T-helper 17 cell (primary cell): ENCODE measurements at places on chromosomes 12 and 14.

- H3K4me3 ChIP-seq: no peak overlapping the region
- peaks cover 5% of the 10 kb centered on the region for H3K27me3 ChIP-seq
- no peak for DNase-seq
- no peaks in the 10 kb centered on the region for H3K36me3 ChIP-seq
- H3K27ac ChIP-seq: no peak overlapping the region
- no peaks in the 10 kb centered on the region for H3K4me1 ChIP-seq
These were observed 1423.6 kb downstream of the AACS start for GRCh38 chr12:126488806-126489205.

GRCh38 chr14:101947577-101947903 lies 16.8 kb upstream of the DYNC1H1 start:
- peak overlapping the region; percentile 98 for H3K27ac ChIP-seq
- peaks cover 40% of the 10 kb centered on the region for H3K27me3 ChIP-seq
- H3K4me3 ChIP-seq: peak overlapping the region; percentile 95
- peaks cover 13% of the 10 kb centered on the region for H3K4me1 ChIP-seq

- no peaks in the 10 kb centered on the region for H3K27me3 ChIP-seq
- no peak overlapping the region for H3K4me3 ChIP-seq
- no peak overlapping the region for H3K27ac ChIP-seq
- no peak for DNase-seq
- no peaks in the 10 kb centered on the region for H3K36me3 ChIP-seq
- no peaks in the 10 kb centered on the region for H3K4me1 ChIP-seq
These were observed 326.3 kb downstream of the BMP4 start for GRCh38 chr14:53630336-53630735.

- H3K27me3 ChIP-seq: no peaks in the 10 kb centered on the region
- H3K36me3 ChIP-seq: no peaks in the 10 kb centered on the region
- no peaks in the 10 kb centered on the region for H3K4me1 ChIP-seq
These were observed 439.3 kb upstream of the FLRT2 start for GRCh38 chr14:85090681-85091080.

GRCh38 chr12:18706798-18707197 lies 31.0 kb downstream of the PLCZ1 start:
- DNase-seq: no peak
- no peaks in the 10 kb centered on the region for H3K4me1 ChIP-seq
- H3K36me3 ChIP-seq: no peaks in the 10 kb centered on the region
- H3K4me3 ChIP-seq: no peak overlapping the region

GRCh38 chr14:93375673-93376156 lies 28.7 kb downstream of the COX8C start:
- DNase-seq: no peak
- H3K36me3 ChIP-seq: no peaks in the 10 kb centered on the region
- H3K4me3 ChIP-seq: no peak overlapping the region
- no peak overlapping the region for H3K27ac ChIP-seq

- H3K4me3 ChIP-seq: no peak overlapping the region
- no peak for DNase-seq
- peaks cover 5% of the 10 kb centered on the region for H3K4me1 ChIP-seq
These were observed 33.8 kb upstream of the TSPAN9 start for GRCh38 chr12:3043406-3043805.

DNA sequence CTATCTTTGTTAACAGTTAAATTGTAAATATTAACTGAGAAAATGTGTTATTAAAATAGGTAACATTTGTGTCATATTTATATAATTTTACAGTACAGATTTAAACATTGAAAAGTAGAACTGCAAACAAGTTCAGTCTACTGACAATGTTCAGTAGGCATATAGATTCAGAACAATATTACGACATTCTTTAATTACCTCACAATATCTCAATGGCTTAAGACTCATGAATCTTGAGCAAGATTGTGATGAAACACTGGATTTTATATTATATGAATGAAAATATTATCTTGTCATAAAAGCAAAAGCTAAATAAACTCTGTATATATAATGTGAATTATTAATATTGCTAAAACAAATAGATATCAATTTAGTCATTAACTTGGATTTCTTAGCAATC lies 194.9 kb downstream of the ADAMTS20 start:
- H3K27ac ChIP-seq: no peak overlapping the region
- H3K27me3 ChIP-seq: no peaks in the 10 kb centered on the region
- no peaks in the 10 kb centered on the region for H3K36me3 ChIP-seq
- DNase-seq: no peak
- H3K4me3 ChIP-seq: no peak overlapping the region
- no peaks in the 10 kb centered on the region for H3K4me1 ChIP-seq

GRCh38 chr12:116133149-116133548 lies 144.3 kb downstream of the MED13L start:
- DNase-seq: no peak
- peaks cover 39% of the 10 kb centered on the region for H3K4me1 ChIP-seq
- no peak overlapping the region for H3K4me3 ChIP-seq
- H3K27ac ChIP-seq: peak overlapping the region; percentile 86
- no peaks in the 10 kb centered on the region for H3K27me3 ChIP-seq
- no peaks in the 10 kb centered on the region for H3K36me3 ChIP-seq

- H3K4me1 ChIP-seq: peaks cover 4% of the 10 kb centered on the region
- H3K27ac ChIP-seq: no peak overlapping the region
- DNase-seq: no peak
- peaks cover 41% of the 10 kb centered on the region for H3K27me3 ChIP-seq
- peaks cover 4% of the 10 kb centered on the region for H3K36me3 ChIP-seq
- H3K4me3 ChIP-seq: no peak overlapping the region
These were observed 30.0 kb upstream of the ANP32D start for GRCh38 chr12:48442179-48442847.

GRCh38 chr12:97813301-97813700 lies 350.7 kb downstream of the RMST start:
- H3K4me1 ChIP-seq: no peaks in the 10 kb centered on the region
- H3K27ac ChIP-seq: no peak overlapping the region
- H3K36me3 ChIP-seq: no peaks in the 10 kb centered on the region
- H3K4me3 ChIP-seq: no peak overlapping the region

DNA sequence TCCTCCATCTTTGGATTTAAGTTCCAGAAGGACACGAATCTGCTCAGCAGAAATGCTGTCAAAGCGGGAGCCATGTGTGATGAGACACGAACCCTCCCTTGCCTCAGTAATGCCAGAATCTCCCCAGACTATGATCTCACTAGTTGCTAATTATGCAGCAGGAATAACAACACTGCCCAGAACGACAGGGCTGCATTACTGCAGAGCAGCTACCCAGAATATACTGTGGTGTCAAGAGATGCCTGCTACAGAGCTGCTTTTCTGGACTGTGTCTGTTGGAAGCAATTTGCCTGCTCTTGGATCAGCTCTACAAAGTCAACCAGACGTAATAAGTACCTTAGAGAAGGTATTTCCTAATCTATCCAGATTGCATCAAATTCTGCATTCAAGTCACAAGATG lies 5.5 kb downstream of the CSRNP2 start:
- no peak overlapping the region for H3K27ac ChIP-seq
- no peaks in the 10 kb centered on the region for H3K27me3 ChIP-seq
- H3K4me3 ChIP-seq: no peak overlapping the region
- peaks cover 2% of the 10 kb centered on the region for H3K36me3 ChIP-seq
- H3K4me1 ChIP-seq: peaks cover 37% of the 10 kb centered on the region

DNA sequence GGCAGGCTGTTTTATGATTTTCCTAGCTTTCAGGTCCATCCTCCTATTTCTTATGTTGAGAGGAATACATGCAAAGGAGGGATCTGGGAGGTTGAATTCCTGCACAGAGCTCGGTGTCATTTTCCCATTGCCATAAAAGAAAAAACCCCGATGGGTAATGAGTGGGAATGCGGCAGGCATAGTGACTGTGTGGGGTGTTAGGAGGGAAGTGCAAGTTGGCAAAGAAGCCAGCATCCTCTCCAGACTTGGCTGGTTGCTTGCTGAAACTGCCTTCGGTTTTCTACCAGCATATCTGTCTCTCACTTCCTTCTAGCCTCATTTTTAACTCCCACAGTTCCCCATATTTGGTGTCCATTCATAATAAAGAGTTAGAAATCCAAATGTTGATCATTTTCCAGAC lies 1046.1 kb downstream of the SLC6A15 start:
- H3K27me3 ChIP-seq: no peaks in the 10 kb centered on the region
- no peak for DNase-seq
- no peaks in the 10 kb centered on the region for H3K4me1 ChIP-seq
- no peaks in the 10 kb centered on the region for H3K36me3 ChIP-seq
- no peak overlapping the region for H3K4me3 ChIP-seq

DNA sequence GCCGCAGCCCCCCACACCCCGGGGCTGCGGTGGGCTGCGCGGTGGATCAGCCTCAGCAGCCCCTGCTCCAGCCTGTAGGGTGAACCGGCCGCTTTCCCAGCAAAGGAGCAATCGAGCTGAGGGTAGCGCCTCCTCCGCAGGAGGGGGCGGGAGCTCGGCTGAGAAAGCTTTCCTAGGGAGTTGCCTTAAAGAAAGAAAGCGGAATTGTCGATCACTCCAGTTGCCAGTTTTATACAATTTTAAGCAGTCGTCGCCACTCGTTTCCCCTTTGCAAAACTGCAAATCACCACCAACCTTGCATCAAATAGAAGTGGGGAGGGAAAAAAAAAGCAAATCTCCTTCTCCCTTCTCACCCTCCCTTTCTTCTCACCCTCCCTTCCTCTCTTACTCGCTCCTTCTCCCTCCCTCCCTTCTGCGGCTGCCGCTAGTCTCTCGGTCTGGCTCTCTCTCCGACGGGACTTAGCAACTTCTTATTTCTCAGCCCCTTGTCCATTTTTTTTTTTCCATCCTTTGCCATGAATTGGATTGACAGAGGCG lies at the start of gene PDE3A:
PDE3A (plus strand) TSS at position 424 of the 537 bp plus-strand sequence. CDS start 748 bp downstream, outside the sequence.
- peaks cover 4% of the 10 kb centered on the region for H3K4me1 ChIP-seq
- H3K27me3 ChIP-seq: peaks cover 48% of the 10 kb centered on the region
- peak within 1 kb of the TSS; percentile 67 for H3K4me3 ChIP-seq
- no peak for DNase-seq
- H3K27ac ChIP-seq: no peak within 1 kb of the TSS

DNA sequence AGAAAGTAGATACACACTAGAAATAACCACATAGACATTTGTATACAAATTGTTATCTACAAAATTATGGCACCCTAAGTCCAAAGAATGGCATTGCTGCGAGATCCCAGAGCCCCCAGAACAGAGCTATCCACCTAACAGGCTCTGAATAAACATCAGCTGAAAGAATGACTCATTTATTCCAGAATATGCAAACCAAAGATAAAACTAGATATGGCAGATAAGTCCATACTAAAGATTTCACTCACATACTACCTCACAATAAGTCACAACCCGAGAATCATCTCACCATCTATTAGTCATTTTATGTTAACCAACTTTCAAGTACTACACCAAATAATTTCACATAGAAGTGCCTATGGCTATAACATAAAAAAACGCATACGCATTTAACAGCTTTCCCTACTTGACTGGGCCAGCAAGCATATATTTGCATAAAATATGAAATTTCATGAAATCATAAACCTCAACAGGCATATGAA lies 5.6 kb downstream of the CNIH1 start:
- peak overlapping the region; percentile 79 for H3K27ac ChIP-seq
- peak overlapping the region; percentile 62 for H3K4me3 ChIP-seq
- DNase-seq: no peak
- no peaks in the 10 kb centered on the region for H3K27me3 ChIP-seq
- peaks cover 48% of the 10 kb centered on the region for H3K4me1 ChIP-seq
- no peaks in the 10 kb centered on the region for H3K36me3 ChIP-seq

- no peaks in the 10 kb centered on the region for H3K27me3 ChIP-seq
- no peak for DNase-seq
- no peaks in the 10 kb centered on the region for H3K36me3 ChIP-seq
These were observed 123.8 kb downstream of the KCNH5 start for GRCh38 chr14:62921466-62921865.

- no peaks in the 10 kb centered on the region for H3K36me3 ChIP-seq
- no peak for DNase-seq
- H3K27ac ChIP-seq: no peak overlapping the region
- peaks cover 2% of the 10 kb centered on the region for H3K27me3 ChIP-seq
These were observed 1.2 kb upstream of the INHBC start for GRCh38 chr12:57433370-57433769.

DNA sequence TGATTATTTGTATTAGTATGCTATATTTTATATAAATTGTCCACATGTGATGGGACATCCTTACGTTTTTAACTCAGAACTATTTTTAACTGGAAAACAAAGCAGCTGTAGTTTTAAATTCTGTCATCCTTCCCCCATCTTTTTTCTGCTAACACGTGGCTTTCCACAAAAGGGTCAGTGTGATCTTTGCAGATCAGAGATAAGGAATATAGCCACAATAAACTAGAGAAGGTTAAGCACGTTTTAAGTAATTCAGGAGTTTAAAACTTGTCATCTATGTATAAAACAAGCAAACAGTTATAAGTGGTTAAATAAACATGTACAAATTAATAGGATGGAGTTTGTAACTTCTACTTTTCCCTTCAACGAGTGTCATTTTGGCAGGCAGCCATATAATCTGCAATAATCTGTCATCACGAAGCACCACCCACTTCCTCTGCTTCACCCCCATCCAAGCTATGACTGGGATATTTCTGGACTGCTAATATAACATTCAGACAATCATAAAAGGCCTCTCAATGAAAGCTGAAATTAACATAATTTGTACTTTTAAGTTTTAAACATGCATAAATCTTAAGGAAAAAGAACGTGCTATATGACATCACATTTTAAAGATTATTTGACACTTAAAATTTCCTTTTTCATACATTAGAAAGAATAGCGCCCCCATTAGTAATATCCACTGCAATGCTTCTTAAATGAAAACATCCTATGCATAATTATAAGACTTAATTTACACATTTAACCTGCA lies 15.3 kb downstream of the TAOK3 start:
- peaks cover 34% of the 10 kb centered on the region for H3K4me1 ChIP-seq
- H3K27me3 ChIP-seq: no peaks in the 10 kb centered on the region
- peaks cover 6% of the 10 kb centered on the region for H3K36me3 ChIP-seq
- H3K27ac ChIP-seq: peak overlapping the region; percentile 90

- no peaks in the 10 kb centered on the region for H3K36me3 ChIP-seq
- DNase-seq: no peak
- no peaks in the 10 kb centered on the region for H3K4me1 ChIP-seq
- H3K27ac ChIP-seq: no peak overlapping the region
These were observed 43.5 kb downstream of the DPF3 start for GRCh38 chr14:72850360-72850759.

DNA sequence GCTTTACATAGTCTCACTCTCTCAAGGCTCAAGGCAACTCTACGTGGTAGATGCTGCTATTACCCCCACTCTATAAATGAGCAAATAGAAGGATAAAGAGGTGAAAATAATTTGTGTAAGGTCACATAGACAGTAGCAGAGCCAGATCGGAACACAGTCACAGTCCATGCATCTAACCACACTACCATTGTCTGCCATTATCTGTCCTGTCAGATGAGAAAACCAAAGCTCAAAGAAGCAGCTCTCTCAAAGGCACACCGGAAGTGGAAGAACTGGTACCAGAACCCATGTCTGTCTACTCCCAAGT lies 134.4 kb upstream of the NUDT4 start:
- DNase-seq: no peak
- H3K27ac ChIP-seq: no peak overlapping the region
- H3K27me3 ChIP-seq: no peaks in the 10 kb centered on the region
- H3K4me3 ChIP-seq: no peak overlapping the region
